ENCODE measurements at places on chromosomes 4 and X.

GRCh38 chrX:108442901-108443464 is 3.3 kb downstream of the COL4A5 start:
- no peak for DNase-seq

GRCh38 chr4:79584902-79585301 is 176.9 kb upstream of the GK2 start:
- no peak for DNase-seq

DNA sequence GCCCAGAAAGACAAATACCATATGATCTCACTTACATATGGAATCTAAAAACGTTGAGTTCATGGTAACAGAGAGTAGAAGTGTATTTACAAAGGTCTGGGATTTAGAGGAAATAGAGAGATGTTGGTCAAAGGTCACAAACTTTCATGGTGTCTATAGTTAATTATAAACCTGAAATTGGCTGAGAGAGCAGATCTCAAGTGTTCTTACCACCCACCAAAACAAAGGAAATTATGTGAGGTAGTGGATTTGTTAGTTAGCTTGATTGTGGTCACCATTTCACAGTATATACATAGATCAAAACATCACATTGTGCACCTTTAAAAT is 186.8 kb downstream of the NWD2 start:
- DNase-seq = no peak

DNA sequence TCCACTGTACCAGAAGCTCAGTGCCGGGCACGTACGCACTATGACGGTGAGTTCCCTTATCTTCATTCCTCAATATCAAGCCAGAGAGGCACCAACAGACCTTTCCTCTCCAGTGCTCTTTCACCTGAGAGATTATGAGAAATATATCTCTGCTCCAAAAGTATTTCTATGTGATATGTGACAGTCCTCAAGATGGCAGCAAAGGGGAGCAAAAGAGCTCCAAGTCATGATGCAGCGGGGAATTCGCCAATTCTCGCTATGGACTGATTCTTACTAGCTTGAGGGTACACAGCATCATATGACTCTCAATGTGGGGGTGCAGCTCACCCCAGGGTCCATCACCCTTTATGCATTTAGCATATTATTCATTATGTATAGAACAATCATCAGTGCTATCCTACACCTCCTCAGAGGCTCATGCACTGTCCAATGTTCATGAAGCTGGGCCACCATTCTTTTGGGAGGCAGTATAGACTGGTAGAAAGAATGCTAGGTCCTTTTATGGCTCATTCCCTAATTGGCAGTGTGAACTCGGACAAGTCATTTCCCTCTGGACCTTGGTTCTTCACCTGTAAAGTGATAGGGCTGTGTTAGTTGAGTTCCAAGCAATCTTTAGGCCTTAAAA is 12.8 kb upstream of the IQSEC2 start:
- DNase-seq = no peak

GRCh38 chr4:153036931-153037482 is 100.9 kb downstream of the FHDC1 start:
- no peak for DNase-seq
